ENCODE measurements at places on chromosomes 4 and X.

GRCh38 chr4:79913581-79913980, 159.4 kb downstream of the ANTXR2 start:
- no peak for DNase-seq

DNA sequence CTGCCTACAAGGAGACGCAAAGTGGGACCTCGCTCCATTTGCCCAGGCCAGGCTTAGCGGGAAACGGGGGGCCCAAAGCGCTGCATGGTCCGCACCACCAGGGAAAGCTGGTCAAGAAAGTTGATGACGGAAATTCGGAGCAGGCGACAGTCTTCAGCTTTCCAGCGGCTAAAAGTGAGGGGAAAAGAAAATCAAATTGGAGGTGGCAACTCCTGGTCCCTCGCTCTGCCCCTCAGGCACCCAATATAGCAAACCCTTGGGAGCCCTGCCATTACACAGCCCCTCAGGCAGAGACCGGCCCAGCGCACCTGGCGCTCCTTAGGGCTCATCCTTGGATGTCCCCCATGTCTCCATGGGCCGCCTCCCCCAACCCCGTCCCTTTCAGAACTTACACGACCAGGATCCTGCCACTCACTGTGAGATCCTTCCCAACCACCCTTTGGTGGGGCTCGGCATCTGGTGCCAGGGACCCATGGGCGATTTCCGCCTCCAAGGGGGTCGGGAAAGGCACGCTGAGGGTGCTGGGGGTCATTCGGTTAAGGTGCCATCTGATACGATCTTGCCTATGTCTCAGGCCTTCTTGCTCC, 1.1 kb downstream of the LAGE3 start:
- DNase-seq: no peak

- no peak for DNase-seq
Observed at GRCh38 chrX:10989386-10989785, 121.7 kb upstream of the HCCS start.

- no peak for DNase-seq
Observed at GRCh38 chrX:100652266-100652665, 8.3 kb downstream of the SRPX2 start.

GRCh38 chr4:78362310-78362709, 189.3 kb upstream of the ANXA3 start:
- DNase-seq: no peak

- DNase-seq: no peak
Observed at GRCh38 chrX:40004921-40005291, 92.9 kb downstream of the BCOR start.

DNA sequence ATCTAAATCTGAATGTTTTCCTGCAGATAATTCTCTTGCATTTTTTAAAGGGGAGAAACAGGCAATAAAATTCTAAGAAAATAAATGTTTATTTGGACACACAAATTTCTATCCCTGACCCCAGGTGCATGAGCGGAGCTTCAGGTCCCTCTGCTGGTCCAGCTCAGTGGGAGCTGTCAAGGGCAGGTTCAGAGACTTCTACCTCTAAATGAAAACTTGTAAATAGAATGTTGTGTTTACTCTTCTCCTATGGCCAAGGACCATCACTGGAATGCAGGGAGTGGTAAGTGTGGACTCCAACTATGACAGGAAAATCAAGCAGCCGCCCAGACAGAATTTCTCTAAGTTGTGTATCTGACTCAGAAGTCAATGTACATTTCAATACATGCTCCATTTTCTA, 148.6 kb upstream of the TTC29 start:
- DNase-seq: no peak

GRCh38 chr4:54213001-54213400, 16.1 kb upstream of the PDGFRA start:
- no peak for DNase-seq

- no peak for DNase-seq
Observed at GRCh38 chr4:139509727-139510410, 46.1 kb downstream of the SETD7 start.

- no peak for DNase-seq
Observed at GRCh38 chr4:54189140-54189539, 40.0 kb upstream of the PDGFRA start.

DNA sequence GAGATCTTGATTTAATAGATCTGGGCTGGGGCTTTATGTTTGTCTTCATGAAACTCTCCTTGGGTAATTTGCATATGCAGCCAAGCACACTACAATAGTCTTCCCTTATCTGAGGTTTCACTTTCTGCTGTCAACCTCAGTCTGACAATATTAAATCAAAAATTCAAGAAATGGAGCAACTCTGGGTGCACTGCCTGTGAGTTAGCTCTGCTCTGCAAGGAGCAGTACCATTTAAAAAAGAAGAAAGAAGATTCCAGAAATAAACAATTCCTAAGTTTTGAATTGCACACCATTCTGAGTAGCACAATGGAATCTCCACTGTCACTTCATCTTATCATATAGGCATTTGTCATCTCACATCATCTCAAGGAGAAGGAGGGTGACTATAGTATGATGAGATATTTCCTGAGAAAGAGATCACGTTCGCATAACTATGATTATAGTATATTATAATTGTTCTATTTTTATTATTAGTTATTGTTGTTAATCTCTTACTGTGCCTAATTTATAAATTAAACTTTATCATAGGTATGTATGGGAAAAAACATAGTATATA, 9.4 kb downstream of the FNIP2 start:
- DNase-seq: no peak

- no peak for DNase-seq
Observed at GRCh38 chr4:25123236-25123635, 37.0 kb downstream of the SEPSECS start.

DNA sequence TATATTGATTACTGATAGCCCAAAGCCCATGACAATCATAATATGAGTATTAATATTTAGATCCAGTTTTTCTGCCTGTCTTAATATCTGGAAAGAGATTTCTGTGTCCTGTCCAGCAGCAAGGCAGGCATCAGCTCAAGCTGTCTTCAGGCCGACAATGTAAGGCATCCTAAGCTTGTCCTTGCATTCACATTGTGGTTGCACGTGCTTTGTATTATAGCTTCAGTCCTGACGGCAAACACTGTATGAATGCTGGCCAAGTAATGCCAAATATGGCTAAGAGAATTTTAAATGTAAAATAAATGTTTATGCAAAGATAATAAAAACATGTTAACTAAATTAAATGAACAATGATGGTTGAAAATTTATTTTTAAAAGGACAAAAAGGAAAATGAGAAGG, 255.7 kb upstream of the RPS6KA3 start:
- DNase-seq: no peak

GRCh38 chr4:38601244-38601915, 62.6 kb upstream of the KLF3 start:
- DNase-seq: no peak

DNA sequence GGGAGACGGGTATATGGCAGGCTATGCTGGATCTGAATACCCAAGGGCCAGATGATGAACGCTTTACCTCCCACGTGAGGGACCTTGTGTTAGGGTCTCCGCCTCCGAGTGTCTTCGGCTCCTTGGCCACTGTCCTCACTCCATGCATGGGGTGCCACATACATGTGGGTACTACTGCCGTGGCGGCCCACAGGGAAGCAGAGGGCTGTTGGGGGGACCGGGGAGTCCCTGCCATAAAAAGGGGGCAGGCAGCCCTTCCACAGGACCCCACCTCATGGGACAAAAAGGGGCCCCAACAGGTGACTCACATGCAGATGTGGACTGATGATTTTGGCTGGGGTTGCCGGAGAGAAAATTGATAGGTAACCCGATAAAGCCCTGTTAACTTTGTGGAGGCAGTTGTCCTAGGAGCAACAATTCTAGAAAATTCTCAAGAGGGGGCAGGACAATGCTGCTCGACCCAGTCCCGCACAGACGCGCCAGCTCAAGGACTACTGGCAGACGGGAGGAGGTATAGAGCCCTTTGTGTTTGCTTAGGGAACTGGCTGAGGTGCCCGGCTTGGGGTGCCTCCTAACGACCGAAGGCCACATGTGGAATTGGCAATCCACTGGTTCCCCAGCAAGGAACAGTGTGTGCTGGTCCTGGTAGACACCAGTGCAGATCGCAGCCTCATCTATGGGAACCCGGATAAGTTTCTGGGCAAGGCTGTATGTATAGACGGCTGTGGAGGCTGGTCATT, 695.7 kb upstream of the AGA start:
- DNase-seq: no peak

DNA sequence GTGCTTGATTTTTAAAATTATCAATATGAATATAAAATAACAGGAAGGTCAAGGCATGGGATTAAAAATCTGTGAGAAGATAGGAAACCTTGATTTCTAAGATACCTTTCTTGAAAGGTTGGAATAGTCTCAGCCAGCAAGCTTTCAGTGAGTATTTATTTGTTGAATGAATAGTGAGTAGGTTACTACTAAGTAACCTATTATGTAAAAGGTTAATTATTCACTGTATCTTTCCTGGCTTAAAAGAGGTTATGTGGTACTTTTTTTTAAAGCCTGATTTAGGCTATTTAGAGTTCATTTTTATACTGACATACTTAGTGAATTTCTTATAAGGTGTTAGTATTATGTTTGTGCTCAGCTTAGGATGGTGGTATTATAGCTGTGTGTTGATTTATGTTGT, 123.5 kb downstream of the PTPN13 start:
- no peak for DNase-seq

DNA sequence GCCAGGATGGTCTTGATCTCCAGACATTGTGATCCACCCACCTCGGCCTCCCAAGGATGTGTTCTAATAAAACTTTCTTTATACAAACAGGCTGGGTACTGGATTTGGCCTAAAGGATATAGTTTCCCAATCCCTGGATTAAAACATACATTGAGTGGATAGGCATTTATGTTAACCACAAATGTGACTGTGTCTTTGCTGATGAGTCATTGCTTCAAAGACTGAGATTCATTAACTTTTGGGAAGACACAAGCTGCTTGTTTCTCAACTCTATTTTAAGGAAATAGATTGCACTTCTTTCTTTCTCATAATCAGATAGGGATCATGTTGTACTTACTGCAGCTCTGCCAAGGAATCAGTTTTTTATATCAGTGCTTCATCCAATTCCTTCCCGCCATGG, 131.3 kb upstream of the AGA start:
- DNase-seq: no peak

GRCh38 chr4:3096202-3096601, 21.7 kb downstream of the HTT start:
- no peak for DNase-seq

- no peak for DNase-seq
Observed at GRCh38 chr4:173835903-173836302, 305.9 kb upstream of the HAND2 start.

GRCh38 chr4:37951461-37952352, 8.5 kb upstream of the PTTG2 start:
- DNase-seq: no peak

- DNase-seq: no peak
Observed at GRCh38 chr4:166012129-166013030, 139.3 kb downstream of the TLL1 start.

- peak; percentile 75 for DNase-seq
Observed at GRCh38 chr4:174283507-174284471, at the start of the genes CEP44 and FBXO8. TSS of gene CEP44 (plus strand) at chr4:174283911. CDS start at chr4:174299122, 15,211 bp downstream. TSS of gene FBXO8 (minus strand) at chr4:174283667. CDS start at chr4:174263092, 20,575 bp downstream.

DNA sequence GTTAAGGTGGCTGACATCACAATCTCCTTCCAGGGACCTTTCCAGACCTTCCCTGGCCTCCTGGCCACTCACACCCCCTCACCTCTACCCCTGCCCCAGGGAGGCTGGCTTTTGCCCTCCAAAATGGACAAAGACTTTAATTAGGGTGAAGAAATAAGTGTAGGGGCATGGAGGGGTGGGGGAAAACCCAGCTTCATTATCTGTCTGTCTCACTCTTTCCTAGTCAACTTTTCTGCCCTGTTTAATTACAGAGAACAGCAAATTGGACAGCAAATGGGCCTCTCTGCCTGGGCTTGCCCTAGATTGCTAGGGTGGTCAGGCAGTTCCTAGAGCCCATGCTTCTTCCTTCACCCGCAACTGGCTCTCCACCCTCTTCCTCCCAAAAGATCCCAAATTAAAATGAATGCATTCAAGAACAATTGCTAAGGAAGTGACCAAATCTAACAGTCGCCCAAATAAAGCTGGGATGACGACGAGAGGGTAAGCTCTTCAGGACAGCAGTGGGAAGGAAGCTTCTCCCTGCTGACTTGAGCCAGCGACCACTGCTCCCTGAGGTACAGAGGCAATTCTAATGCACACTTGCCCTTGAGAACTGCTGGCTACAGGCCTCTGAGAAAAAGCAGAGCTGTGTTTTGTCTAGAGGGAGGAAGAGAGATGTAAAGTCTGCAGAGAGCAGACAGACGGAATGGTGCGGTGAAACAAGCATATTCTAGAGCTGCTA, 12.4 kb downstream of the RAI2 start:
- DNase-seq: no peak

DNA sequence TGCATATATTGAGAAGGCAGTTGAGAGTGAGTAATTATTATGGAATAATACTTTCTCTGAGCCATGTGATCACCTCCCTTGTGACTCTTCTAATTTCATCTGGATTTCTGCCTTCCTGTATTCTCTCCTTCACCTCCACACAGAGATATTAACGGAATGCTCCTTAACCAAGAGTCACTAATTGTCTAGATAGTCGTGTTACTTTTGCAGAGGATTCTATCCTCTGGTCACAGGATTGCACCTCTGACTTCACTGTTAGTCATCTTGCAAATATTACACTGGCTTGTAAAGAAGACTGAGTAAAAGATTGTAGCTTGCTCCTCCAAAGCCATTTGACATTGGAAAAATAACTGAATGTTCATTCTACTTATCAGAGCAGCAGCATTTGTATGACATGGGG, 160.9 kb downstream of the SH2D1A start:
- DNase-seq: no peak

GRCh38 chr4:136281307-136281706, 1251.0 kb downstream of the PCDH18 start:
- DNase-seq: no peak

GRCh38 chrX:74370487-74370886, 50.8 kb upstream of the SLC16A2 start:
- DNase-seq: no peak

DNA sequence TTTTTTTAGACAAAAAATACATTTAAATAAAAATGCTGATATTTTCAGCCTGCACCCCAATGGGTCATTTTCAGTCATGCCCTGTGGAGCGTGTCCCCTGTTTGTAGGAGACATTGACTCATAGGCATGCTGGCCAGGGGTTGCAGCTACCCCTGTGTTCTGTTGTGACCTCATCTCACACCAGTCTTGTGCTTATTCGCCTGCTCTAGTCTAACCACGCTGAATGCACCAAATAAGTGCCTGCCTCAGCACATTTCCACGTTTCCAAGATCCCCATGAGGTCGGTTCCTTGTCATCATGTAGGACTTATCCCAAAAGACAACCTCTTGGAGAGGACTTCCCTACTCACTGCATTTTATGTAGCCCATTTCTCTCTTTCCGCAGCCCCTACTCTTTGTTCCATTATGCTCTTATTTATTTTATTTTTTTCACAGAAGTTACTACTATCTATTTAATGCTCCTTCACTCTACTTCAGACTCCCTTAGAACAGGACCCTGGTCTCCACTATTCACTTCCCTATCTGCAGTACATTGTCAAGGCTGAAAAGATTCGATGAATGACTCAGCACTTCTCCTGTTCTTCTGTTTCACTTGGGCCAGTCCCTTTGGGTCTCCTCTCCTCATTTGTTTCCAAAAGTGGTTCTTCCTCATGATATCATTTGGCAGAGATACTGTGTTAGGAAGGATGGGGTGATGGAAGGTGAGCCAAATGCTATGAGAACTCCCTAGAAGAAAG, 109.7 kb downstream of the MSL3 start:
- DNase-seq: no peak

- DNase-seq: no peak
Observed at GRCh38 chr4:185559915-185560281, 24.6 kb upstream of the PDLIM3 start.

- DNase-seq: peak; percentile 30
Observed at GRCh38 chrX:13646154-13646549, 6.8 kb upstream of the TCEANC start.

GRCh38 chr4:22187203-22187820, 238.7 kb upstream of the KCNIP4 start:
- DNase-seq: no peak
